ENCODE measurements at places on chromosomes 5 and 9.

- DNase-seq = no peak
Measured at GRCh38 chr5:42779083-42779482, 22.5 kb downstream of the CCDC152 start.

DNA sequence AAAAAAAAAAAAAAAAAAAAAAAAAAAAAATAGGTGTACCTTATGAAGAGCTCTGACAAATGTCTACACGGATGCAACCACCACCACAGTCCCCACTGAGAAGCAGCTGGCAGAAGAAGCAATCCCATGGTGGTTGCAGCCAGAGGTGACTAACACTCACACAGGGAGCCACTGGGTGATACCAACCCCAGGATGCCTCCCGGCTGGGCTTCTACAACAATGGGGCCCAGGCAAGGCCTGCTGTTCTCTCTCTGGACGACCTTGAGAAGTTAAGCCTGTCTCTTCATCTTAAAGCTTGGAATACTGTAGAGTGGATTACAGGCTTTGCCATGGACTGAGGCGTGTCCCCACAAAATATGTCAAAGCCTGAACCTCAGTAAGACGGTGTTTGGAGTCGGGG is 104.1 kb downstream of the ROR2 start:
- DNase-seq = no peak

DNA sequence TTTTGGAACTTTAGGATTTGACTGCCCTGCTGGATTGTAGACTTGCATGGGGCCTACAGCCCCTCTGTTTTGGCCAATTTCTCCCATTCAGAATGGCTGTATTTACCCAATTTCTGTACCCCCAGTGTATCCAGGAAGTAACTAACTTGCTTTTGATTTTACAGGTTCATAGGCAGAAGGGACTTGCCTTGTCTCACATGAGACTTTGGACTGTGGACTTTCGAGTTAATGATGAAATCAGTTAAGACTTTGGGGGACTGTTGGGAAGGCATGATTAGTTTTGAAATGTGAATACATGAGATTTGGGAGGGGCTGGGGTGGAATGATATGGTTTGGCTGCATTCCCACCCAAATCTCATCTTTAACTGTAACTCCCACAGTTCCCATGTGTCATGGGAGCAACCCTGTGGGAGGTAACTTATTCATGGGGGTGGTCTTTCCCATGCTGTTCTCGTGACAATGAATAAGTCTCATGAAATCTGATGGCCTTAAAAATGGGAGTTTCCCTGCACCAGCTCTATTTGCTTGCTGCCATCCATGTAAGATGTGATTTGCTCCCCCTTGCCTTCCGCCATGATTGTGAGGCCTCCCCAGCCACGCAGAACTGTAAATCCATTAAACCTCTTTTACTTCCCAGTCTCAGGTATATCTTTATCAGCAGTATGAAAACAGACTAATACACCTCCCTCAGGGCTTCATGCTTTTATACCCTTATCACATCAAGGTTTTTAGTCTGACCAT is 206.6 kb downstream of the DENND1A start:
- DNase-seq = no peak

DNA sequence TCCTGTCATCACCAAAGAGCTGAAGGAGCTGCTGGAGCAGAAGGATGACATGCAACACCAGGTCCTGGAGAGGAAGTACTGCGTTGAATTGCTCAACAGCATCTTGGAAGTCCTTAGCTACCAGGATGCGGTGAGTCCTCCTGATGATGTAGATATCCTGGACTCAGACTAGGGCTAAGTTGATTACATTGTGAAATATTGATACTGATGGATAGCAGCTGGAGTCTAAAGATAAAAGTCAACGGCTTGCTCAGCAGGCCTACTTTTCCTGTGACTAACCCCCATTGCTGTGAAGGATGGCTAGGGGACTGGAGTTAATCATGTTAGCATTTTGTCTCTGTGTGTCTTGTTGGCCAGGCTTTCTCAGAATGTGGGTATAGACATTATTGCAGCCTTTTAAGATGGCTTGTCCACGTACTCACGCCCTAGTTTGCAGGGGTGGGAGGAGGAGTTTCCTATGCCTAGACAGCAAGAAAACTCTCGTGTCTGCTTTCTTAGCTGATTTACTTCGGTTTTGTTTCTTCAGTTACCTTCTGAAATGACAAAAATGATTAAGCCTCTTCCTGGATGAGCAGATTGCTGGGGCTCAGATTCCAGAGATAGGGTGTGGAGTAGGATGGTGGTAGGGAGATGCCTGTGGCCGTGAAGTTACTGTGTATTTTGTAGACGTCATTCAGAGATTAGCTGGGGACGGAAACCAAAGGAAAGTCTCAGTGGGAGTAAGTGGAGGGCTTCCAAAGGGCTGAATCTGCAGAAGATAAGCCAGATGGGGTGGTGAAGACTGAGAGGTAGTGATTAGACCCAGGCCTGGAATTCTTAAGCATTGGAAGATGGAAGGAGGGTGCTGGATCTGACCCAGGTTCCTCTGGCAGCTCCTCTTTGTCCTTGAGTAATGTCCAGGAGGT is 166.3 kb downstream of the DOCK2 start:
- DNase-seq = peak; percentile 78

DNA sequence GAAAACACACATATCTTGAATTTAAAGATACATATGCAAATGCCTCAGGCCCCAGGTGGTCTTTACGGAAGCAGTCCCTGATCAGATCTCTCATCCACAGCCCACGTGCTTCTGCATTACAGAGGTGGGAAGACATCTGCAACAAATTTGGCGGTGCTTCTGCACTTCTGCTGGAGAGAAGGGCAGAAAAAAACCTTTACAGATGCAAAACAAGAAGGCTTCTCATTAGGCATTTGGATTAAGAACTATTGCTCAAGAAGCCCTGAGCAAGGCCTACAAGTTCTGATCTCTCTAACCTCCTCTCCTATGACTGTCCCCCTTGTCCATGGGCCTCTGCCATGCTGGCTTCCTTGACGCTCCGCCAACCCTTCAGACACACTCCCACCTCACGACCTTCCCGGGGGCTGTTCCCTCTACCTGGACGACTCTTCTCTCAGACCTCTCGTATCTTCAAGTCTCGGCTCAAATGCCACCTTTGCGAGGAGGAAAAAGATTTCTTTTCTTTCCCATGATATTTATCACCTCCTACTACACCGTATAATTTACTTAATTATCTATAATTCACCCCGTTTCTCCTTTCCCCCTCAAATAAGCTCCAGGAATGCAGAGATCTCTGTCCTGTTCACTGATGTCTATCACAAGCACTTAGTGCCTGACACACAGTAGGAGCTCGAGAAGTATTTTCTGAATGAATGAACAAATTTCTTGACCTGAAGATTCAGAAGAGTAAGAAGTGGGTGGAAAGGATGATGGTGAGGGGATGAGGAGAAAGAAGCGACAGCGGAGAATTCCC is 1.1 kb downstream of the MTMR12 start:
- no peak for DNase-seq

GRCh38 chr5:122420091-122420490 is 108.1 kb downstream of the SNCAIP start:
- DNase-seq = no peak

DNA sequence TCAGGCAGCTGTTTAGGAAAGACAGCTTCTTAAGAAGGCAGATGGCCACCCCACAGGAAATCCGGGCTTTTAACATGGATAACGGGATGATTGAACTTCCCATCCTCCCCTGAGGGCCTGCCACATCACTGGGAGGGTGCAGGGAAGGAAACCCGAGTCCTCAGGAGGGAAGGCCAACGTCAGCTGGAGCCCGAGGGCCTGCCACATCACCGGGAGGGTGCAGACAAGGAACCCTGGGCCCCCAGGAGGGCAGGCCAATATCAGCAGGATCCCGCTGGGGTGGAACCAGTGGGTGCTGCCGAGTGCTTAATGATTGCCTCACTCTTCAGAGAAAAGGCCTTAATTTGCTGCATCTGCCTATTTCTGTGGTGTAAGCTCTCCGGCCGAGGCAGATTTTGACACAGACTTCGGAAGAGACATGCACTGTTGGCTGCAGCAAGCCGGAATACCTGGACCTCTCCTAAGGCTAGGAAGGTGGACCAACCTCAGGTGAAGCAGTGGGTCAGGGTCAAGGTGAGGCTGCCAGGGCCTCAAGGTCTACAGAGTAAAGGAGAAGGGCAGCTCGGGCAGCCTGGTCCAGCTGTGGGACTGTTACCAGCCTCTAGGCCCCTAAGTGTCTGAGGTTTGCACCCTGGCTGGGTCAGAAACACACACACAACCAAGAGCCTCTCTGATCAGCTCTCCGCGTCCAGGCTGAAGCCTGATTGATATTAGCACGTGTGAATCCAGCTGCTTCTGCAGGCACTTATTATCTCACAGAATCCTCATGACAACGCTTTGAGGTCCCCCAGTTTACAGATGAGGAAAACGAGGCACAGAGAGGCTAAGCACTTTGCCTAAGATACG is 14.8 kb upstream of the COL5A1 start:
- no peak for DNase-seq

GRCh38 chr9:112586599-112587155 is 100.0 kb downstream of the KIAA1958 start:
- no peak for DNase-seq

- DNase-seq = no peak
Measured at GRCh38 chr9:98864281-98865174, 57.1 kb downstream of the GALNT12 start.

DNA sequence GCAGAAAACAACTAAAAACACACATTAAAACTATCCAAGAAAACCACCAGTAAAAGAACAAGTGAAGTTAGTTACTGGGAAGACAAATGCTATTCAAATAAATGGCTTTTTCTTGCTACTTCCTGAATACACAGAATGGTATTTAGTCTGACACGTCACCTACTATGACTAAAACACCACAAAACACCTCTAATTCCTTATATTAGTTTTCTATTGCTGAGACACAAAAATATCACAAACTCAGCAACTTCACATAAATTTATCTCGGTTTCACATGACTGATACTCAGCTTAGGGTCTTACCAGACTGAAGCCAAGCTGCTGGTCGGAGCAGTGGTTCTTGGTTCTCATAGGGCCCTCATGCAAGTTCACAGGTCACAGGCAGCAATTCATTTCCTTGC is 5.4 kb downstream of the DMAC1 start:
- no peak for DNase-seq

- no peak for DNase-seq
Measured at GRCh38 chr5:52808316-52808901, 20.7 kb downstream of the ITGA1 start.

DNA sequence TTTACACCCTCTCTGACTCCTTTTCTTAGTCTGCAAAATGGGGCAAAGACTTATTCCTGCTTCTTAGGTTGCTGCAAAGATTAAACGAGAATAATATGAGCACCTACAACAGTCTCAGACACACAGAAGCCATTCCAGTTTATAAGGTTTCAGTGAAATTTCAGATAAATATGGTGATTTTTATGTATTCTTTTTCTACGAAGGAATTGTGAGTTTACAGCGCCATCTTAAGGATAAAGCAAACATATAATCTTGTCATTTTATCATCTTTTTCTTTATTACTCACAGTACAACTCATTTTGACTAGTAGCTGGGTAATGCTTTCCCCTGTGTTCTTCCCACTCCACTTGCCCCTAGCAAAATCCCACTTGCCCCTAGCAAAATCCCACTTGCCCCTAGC is 29.2 kb upstream of the SMC5 start:
- no peak for DNase-seq

GRCh38 chr9:118395415-118395814 is 691.2 kb downstream of the TLR4 start:
- DNase-seq = no peak

- no peak for DNase-seq
Measured at GRCh38 chr9:16828340-16829281, 41.9 kb downstream of the BNC2 start.

GRCh38 chr9:37918665-37919170 is 14.8 kb upstream of the SLC25A51 start:
- DNase-seq = no peak

GRCh38 chr9:105273731-105274130 is 29.3 kb downstream of the SLC44A1 start:
- peak; percentile 51 for DNase-seq

- DNase-seq = no peak
Measured at GRCh38 chr9:91880378-91880972, 69.6 kb downstream of the ROR2 start.

DNA sequence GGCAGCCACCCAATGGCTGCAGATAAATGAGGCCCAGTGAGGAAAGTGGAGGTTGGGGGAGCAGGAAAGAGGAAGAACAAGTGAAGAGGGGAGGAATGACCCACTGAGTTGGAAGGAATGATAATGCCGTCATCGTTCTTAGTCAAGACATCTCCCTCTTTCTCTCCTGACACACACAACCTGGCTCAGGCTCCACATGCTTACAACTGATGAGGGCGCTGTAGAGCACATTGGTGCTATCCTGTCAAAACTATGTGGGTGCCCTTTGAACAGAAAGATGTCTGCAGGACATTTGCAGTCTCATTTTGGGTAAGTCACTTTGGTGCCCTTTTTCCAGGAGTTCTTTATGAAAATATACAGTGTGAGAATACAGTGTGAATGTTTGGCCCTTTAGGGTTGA is 5.9 kb downstream of the IFNW1 start:
- DNase-seq = no peak

- no peak for DNase-seq
Measured at GRCh38 chr9:115615821-115616665, 498.1 kb upstream of the TNC start.

GRCh38 chr9:99326112-99326916 is 104.2 kb downstream of the SEC61B start:
- DNase-seq = peak; percentile 70

DNA sequence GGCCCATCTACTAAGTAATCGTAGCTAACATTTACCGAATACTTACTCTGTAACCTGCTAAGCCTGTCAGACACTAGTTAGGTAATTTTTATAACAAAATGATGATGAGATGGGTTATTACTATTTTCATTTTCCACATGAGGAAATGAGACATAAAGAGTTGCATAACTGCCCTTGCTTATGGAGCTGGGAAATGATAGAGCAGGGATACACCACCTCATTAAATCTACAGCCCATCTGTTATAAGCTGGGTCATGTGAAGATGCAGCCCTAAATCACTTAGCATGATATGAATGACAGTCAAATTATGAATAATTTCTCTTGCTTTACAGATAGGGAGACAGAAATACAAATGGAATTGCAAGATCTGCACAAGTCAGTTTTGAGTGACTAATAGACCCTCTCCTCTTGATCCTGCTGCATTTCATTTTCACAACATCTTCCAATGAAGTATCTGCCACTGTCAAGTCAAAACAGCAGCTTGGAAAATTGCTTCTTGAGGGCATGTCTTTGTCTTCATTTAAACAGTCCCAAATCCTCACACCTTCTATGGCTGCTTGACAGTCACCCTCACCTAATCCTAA is 364.7 kb downstream of the PRELID2 start:
- no peak for DNase-seq

DNA sequence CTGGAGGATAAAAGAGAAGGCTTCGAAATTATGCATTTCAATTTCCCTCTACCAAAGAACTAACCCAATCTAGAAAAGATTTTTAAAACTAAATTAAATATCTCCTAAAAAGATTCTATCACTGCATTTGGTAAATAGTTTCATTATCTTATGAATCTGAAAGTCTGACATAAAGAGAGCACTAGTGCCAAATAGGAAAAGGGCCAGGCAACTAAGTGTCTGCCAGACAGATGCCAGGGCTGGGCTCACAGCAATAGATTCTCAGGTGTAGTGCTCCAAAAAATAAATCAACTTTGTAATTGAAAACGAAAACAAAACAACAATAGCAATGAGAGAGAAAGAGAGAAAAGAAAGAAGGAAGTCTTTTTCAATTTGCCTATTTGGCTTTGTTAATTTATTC is 157.7 kb upstream of the GNA14 start:
- DNase-seq = no peak

- DNase-seq = no peak
Measured at GRCh38 chr9:118595719-118596305, 773.4 kb downstream of the BRINP1 start.
